ENCODE measurements at places on chromosomes 3 and 15. TPM values are rescaled to one million over a fixed set of nuclear protein-coding genes. Genes with fewer than 3 reads are reported as not detected.

IMPG2 gene
- 0.02 TPM for polyA plus RNA-seq

RNU5B-1 gene
- not detected for polyA plus RNA-seq

GNB5 gene
- polyA plus RNA-seq = 5.1 TPM

RAD18 gene
- 2.5 TPM for polyA plus RNA-seq

MORC1 gene
- polyA plus RNA-seq = not detected

BNC1 gene
- 7.6 TPM for polyA plus RNA-seq

FBXL22 gene
- polyA plus RNA-seq = 4.5 TPM

CACNA1D gene
- 0.38 TPM for polyA plus RNA-seq

TNFAIP8L3 gene
- polyA plus RNA-seq = 9.3 TPM

OXTR gene
- 1.0 TPM for polyA plus RNA-seq

VEPH1 gene
- 0.08 TPM for polyA plus RNA-seq

OSBPL10 gene
- 6.4 TPM for polyA plus RNA-seq

HDC gene
- 1.5 TPM for polyA plus RNA-seq

KCNMB3 gene
- 1.1 TPM for polyA plus RNA-seq

SLC30A4 gene
- 3.0 TPM for polyA plus RNA-seq

IQCF5 gene
- not detected for polyA plus RNA-seq

PPM1M gene
- polyA plus RNA-seq = 15.6 TPM

GOLGA6L10 gene
- polyA plus RNA-seq = 8.9 TPM

CHRNA5 gene
- polyA plus RNA-seq = 1.5 TPM

IL20RB gene
- polyA plus RNA-seq = 83.2 TPM

PFN2 gene
- polyA plus RNA-seq = 10.7 TPM

MUC20 gene
- polyA plus RNA-seq = 126 TPM

DNAJA4 gene
- polyA plus RNA-seq = 11.8 TPM

MGA gene
- 3.0 TPM for polyA plus RNA-seq

ROPN1 gene
- polyA plus RNA-seq = not detected

PRSS50 gene
- 0.06 TPM for polyA plus RNA-seq

ACKR2 gene
- polyA plus RNA-seq = 0.88 TPM

SMAD6 gene
- polyA plus RNA-seq = 0.75 TPM

DLEC1 gene
- polyA plus RNA-seq = 0.16 TPM

FGD5 gene
- 1.7 TPM for polyA plus RNA-seq

ARIH2 gene
- polyA plus RNA-seq = 36.5 TPM

SLC27A2 gene
- 2.7 TPM for polyA plus RNA-seq

PLXNB1 gene
- 73.4 TPM for polyA plus RNA-seq

XIRP1 gene
- polyA plus RNA-seq = 0.07 TPM

CD80 gene
- polyA plus RNA-seq = not detected

ADAMTS7 gene
- 0.45 TPM for polyA plus RNA-seq

CKMT1B gene
- 87.6 TPM for polyA plus RNA-seq

IGSF11 gene
- 0.95 TPM for polyA plus RNA-seq

SLC38A3 gene
- polyA plus RNA-seq = 0.08 TPM

LRRC34 gene
- 0.27 TPM for polyA plus RNA-seq

GPR171 gene
- polyA plus RNA-seq = 0.52 TPM

GRIP2 gene
- polyA plus RNA-seq = 0.81 TPM

CDC25A gene
- 1.8 TPM for polyA plus RNA-seq

IL17RB gene
- 0.42 TPM for polyA plus RNA-seq

GPR160 gene
- 0.69 TPM for polyA plus RNA-seq

PLS1 gene
- polyA plus RNA-seq = 5.9 TPM

SPTSSB gene
- 6.8 TPM for polyA plus RNA-seq

PLSCR2 gene
- polyA plus RNA-seq = not detected

PGBD4 gene
- 0.49 TPM for polyA plus RNA-seq

GPR149 gene
- not detected for polyA plus RNA-seq

BFSP2 gene
- polyA plus RNA-seq = not detected

SPRED1 gene
- polyA plus RNA-seq = 2.3 TPM

SLC28A1 gene
- 0.08 TPM for polyA plus RNA-seq

ZNF609 gene
- polyA plus RNA-seq = 3.5 TPM

WDR93 gene
- 0.02 TPM for polyA plus RNA-seq

Data from esophagus (tissue), 2 donors.